ENCODE measurements at places on chromosomes 4 and X.

DNA sequence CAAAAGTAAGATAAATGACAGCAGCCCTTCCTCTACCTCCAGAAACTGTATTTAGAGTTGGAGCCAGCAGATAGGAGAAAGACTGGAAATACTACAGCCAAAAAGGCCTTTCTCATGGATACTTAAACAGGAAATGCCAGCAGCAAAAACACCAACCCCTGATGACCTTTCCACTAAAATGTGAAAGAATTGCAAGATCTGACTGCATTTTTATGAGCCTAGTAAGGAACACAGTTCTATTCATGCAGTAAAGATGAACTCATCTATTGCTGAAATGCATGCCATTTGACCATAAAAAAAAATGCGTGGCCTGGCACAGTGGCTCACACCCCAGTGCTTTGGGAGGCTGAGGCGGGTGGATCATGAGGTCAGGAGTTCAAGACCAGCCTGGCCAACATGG is 19.9 kb downstream of the ABCG2 start:
- DNase-seq = peak; percentile 85

DNA sequence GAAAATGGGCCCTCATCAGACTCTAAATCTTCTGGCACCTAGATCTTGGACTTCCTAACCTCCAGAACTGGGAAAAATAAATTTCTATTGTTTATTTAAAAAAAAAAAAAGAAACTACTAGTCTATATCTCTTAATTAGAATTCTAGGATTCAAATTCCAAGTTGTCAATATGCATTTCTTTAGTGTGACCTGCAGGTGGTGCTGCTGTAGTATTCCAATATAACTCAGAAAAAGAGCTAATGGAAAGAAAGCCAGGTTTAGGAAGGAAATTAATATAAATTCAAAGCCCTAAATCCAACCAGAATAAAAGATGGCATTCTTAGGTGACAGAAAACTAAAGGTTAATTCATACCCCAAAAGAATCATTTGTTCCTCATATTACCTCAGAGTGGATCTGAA is 80.0 kb upstream of the NALF2 start:
- no peak for DNase-seq

DNA sequence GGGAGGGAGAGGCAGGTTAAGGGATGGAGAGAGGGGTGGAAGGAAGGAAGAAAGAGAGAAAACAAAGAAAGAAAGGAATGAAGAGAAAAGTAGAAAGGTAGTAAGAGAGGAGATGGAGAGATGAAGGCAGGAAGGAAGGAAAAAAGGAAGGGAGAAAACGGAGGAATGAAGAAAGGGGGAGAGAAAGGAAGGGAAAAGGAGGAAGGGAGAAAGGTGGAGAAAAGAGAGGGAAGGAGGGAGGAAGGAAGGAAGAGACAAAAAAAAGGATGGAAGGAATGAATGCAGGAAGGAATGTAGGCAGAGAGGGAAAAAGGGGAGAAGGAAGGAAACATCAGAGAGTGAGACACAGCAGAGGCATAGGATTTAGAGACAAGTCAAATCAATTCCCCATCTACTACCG is 68.2 kb downstream of the DKK2 start:
- DNase-seq = no peak

DNA sequence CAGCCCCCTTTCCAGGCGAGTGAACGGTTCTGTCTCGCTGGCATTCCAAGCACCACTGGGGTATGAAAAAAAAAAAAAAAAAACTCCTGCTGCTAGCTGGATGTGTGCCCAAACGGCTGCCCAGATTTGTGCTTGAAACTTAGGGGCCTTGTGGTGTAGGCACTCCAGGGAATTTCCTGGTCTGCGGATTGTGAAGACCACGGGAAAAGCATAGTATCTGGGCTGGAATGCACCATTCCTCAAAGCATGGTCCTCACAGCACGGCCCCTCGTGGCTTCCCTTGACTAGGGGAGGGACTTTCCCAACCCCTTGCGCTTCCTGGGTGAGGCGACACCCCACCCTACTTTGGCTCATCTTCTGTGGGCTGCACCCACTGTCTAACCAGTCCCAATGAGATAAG is 516.8 kb upstream of the FAM241A start:
- DNase-seq = no peak

GRCh38 chr4:180617196-180617595 is 1626.0 kb upstream of the TENM3 start:
- DNase-seq = no peak

GRCh38 chr4:86558797-86559196 is 35.3 kb upstream of the PTPN13 start:
- DNase-seq = no peak

GRCh38 chr4:79385641-79386040 is 22.4 kb downstream of the GK2 start:
- DNase-seq = no peak

GRCh38 chr4:70880739-70881138 is 21.4 kb upstream of the MOB1B start:
- DNase-seq = no peak

DNA sequence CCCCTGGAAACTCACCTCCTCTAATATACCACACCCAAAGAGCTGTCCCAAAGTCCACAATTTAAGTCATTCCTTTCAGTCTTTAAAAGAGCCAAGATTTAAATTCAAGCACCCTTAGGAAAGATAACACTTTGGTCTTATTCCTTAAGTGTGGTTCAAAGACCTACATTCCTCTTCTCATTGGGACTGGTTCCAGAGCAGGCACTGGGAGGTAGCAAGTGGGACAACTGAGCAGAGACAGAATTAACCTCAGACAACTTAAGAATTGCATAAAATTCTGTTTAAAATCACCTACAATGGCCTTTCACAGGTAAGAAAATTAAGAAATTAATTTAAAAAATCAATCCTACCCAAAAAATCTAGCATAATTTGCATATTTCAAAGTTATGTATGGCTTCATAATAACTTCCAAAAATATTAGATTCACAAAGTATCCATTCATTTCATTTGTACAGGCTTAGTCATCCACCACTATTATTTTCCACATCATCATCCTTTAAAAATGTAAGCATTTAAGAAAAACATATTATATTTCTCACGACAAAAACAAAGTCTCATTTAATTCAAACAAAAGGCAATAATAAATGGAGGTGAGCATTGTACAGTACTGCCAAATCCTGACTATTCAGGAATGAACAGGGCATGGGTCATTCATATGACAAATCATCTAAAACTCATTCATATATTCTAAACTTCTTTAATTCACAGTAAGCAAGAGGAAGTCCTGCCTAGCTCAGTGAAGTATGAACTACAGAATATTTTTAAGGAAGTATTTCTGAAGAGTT is 13.6 kb downstream of the PRSS12 start:
- DNase-seq = peak; percentile 10

- DNase-seq = peak; percentile 10
Measured at GRCh38 chr4:116839826-116840225, 245.6 kb downstream of the TRAM1L1 start.

- peak; percentile 5 for DNase-seq
Measured at GRCh38 chrX:135596495-135596894, 76.0 kb downstream of the INTS6L start.

DNA sequence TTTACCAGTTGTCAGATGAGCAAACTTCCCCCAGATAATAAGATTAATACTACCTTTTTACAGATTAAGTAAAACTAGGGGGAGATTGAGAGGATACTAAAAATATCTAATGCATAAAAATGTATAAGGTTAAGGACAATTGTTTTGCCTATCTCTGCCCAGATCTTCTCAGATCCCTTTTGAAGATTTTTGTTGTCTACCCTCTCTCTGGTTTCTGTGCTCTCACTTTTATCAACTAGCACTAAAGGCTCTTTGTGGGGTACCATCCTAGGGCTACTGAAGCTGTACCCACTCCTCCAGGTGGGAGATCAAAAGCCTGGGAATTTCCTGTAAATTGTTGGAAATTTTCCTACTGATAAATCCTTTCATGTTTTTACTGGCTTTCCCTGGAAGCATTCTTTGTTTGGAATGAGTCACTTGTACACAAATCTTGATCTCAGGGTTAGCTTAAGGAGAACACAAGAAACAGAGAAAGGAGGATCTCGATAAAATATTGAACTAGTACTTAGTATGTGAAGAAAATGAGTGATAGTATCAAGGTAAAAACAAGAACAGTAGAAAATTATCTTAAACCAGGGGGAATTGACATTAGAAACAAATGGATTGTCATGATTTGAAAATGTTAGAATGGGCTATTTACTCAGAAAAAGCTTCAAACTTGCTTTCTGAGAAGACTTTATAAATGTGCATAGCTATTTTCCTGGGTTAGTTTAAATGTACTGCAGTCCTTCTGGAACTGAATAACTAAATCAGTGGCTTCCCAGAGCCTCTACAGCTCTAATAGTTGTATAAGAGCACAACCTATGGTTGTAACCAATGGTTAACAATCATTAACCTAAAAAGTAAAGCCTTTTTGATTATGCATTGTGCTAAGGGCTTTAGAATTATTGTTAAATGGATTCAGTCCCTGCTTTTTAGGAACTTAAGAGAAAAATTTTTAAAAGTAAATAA is 679.9 kb upstream of the MAGEB2 start:
- DNase-seq = peak; percentile 56

DNA sequence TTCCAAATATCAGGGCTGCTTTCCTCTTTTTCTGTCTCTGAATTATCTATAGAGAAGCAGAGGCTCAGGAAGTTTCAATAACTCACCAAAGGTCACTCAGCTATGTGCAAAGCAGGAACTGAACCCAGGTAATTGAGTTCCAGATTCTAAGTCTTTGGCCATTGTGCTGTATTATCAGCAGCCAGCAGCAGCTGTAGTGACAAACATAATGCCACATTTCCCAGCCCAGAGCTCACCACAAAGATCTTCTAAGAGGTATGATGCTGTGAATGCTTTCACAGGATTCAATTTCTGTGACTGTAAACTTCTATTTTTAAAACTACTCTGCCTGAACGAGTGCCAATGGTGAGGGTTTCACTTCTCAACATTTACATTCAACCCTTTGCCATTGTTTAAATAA is 56.4 kb downstream of the SPOCK3 start:
- no peak for DNase-seq

DNA sequence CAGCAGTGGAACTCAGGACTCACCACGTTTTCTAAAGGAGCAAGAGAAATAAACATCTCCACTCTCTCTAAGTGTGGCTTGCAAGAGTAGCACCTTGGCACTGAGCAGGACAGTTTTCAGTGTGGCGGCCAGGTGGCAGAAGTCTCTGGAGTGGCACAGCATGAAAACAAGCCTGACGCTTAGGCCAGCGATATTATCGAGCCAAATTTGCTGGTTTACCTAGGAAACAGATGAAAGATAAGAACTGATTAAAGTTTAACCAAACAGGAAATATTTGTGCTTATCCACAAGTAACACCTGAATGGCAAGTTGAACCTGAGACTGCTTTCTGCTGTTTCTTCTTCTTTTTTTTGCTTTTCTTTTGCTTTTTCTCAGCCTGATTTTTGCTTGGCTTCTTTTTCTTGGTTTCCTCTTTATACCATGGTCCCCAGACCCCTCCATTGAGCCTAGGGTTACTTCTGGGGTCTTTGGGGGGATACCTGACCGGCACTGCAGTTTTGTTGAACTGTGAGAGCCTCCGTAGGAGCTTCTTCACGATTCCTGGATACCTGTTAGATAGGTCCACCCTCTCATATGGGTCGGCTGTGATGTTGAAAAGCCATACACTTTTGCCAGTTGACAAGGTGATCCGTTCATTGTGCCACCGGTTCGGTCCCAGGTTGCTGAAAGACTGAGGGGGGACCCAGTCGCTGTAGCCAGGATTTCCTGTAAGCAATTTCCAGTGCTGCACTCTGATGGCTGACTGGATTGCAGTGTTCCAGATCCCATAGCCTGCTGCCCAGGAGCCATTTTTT is 77.3 kb downstream of the ARSJ start:
- no peak for DNase-seq

- no peak for DNase-seq
Measured at GRCh38 chr4:113614414-113614813, 147.1 kb downstream of the CAMK2D start.

- no peak for DNase-seq
Measured at GRCh38 chr4:147842573-147842972, 110.7 kb downstream of the ARHGAP10 start.

GRCh38 chr4:102552781-102553180 is 51.6 kb downstream of the NFKB1 start:
- DNase-seq = peak; percentile 49

DNA sequence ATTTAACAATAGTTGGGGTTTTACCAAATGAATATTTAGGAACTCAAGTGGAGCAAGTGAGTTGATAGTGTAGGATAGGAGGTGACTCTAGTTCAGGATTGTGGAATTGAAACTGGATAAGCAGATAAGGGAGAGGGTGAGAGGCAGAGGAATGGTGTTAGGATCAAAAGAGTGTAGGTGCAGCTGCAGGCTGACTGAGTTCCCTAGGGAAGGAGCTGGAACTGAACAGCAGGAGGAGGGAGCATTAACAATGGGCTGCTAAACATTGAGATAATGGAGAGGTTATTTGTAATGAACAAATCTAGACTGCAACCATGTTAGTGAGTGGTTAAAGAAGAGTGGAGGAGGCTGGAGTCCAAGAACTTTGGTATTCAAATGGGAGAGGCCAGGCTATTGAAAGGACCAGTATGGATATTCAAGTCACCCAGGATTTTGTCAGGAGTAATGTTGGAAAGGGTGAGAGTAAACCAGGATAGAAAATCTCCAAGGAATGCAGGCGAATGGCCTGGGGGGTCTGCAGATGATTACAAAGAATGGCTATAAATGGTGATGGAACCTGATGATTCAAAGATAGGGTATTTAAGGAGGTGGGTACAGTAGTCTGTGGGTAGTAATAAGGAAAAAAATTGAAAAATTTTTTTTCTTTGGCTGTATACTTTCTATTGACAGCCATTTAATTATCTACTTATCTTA is 497.1 kb upstream of the TENM3 start:
- DNase-seq = no peak

DNA sequence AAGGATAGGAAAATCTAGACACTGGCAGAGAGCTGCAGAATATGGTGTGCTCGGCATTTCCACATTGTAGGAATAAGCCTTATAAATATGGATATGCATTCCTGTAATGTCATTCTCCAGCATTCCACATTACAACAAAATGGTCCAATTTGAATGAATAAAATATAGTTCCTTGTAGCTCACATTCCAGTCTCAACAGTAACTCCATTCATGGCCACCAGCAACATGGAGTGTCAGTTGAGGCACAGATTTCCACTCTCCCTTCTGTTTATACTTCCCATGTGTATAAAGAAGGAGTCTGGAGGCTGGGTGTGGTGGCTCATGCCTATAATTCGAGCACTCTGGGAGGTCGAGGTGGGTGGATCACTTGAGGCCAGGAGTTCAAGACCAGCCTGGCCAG is 84.5 kb downstream of the AASDH start:
- no peak for DNase-seq
